ENCODE measurements at places on chromosomes 16 and 17.

GRCh38 chr17:61225178-61225882, 174.3 kb upstream of the TBX2 start:
- peaks cover 44% of the 10 kb centered on the region for H3K4me1 ChIP-seq
- DNase-seq, result no peak
- H3K27ac ChIP-seq, result no peak overlapping the region
- H3K36me3 ChIP-seq, result peaks cover 8% of the 10 kb centered on the region
- no peak overlapping the region for H3K4me3 ChIP-seq
- H3K27me3 ChIP-seq, result no peaks in the 10 kb centered on the region

- no peak overlapping the region for H3K27ac ChIP-seq
- peaks cover 2% of the 10 kb centered on the region for H3K36me3 ChIP-seq
- H3K4me1 ChIP-seq, result peaks cover 20% of the 10 kb centered on the region
- no peak overlapping the region for H3K4me3 ChIP-seq
Measured at GRCh38 chr16:80526418-80527061, 14.3 kb upstream of the DYNLRB2 start.

DNA sequence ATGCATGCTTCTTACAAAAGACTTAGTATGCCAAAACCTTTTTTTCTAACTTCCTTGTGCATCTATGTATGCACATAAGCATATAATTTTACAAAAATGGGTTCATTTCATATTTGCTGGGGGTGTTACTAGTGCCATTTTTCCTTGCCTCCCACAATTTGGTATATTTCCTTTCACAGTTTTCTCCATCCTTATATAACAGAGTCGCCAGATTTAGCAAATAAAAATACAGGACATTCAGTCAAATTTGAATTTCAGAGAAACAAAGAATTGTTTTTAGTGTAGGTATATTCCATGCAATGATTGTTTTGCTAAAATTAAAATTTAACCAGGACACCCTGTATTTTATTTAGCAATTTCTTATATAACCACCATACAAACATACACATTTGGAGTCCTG, 4.0 kb upstream of the FBXO39 start:
- H3K4me1 ChIP-seq, result no peaks in the 10 kb centered on the region
- peaks cover 83% of the 10 kb centered on the region for H3K36me3 ChIP-seq
- H3K27me3 ChIP-seq, result no peaks in the 10 kb centered on the region
- H3K4me3 ChIP-seq, result no peak overlapping the region
- DNase-seq, result no peak
- H3K27ac ChIP-seq, result no peak overlapping the region

- H3K27ac ChIP-seq, result no peak overlapping the region
- no peak for DNase-seq
- H3K36me3 ChIP-seq, result no peaks in the 10 kb centered on the region
- no peak overlapping the region for H3K4me3 ChIP-seq
- H3K27me3 ChIP-seq, result peaks cover 5% of the 10 kb centered on the region
Measured at GRCh38 chr16:71254832-71255525, 24.5 kb upstream of the HYDIN start.

- peaks cover 12% of the 10 kb centered on the region for H3K36me3 ChIP-seq
- peaks cover 50% of the 10 kb centered on the region for H3K4me1 ChIP-seq
- DNase-seq, result no peak
- H3K27ac ChIP-seq, result no peak overlapping the region
- H3K4me3 ChIP-seq, result no peak overlapping the region
- H3K27me3 ChIP-seq, result peaks cover 3% of the 10 kb centered on the region
Measured at GRCh38 chr16:66585481-66586239, 6.4 kb downstream of the CMTM2 start.
